Stimulated activated CD8-positive, alpha-beta memory T cell treated with anti-CD3 and anti-CD28 coated beads, Interleukin-4, amount 100 ng/mL, for 1 hour (primary cell): ENCODE measurements at places on chromosomes 4 and X.

GRCh38 chrX:136549226-136549625 is 17.2 kb downstream of the VGLL1 start:
- DNase-seq = no peak

DNA sequence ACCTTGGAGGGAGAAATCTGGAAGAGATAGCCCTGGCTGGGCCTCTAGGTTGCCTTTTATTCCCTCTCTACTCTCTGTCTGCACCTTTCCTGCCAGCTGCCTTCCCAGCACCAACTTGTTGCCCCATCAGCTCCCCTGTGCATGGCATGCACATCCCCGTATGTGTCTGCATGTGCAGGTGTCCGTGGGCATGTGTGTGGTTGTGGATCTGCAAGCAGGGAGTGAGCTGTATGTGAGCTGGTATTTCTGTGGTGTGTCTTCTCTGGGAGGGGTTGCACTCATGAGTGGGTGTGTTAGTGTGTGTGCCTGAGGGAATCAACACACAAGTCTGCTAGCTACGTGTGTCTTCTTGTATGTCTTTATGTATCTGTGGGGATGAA is 9.9 kb downstream of the L1CAM start:
- DNase-seq = no peak

- DNase-seq = no peak
These were observed 528 bp upstream of the SNCA start for GRCh38 chr4:89837385-89837992.

DNA sequence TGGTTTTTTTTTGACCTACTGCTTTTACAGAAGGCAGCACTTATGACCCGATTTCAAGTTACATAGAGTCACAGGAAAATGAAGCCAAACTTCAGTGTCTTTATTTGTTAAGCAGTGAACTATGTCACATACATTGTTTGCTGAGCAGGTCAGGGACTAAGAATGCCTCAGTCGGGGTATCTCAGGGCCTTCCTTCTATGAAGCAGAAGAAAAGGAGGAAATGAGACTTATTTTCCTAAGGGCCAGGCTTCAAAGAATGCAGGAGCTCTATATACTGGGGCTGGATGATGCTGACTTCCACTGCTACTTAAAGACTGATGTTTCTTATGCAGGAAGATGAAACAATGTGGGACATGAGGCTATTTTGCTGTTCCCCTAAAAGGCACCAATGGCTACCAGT is 558.4 kb upstream of the IGFBP7 start:
- no peak for DNase-seq

DNA sequence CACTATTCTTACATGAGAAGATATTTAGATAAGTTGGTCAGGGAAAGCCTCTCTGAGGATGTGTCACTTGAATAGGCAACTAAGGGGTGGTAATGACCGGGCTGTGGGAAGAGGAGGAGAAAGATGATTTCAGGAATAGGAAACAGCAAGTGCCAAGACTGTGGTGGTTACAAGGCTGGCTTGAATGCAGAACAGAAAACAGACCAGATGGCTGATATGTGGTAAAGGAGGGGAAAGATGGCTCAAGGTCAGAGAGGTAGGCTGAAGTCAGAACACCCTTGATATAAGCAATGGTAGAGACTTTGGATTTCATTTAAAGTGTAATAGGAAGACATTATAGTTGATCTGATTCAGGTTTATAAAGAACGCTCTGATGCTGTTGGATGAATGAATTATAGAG is 15.0 kb downstream of the TLR7 start:
- DNase-seq = no peak

DNA sequence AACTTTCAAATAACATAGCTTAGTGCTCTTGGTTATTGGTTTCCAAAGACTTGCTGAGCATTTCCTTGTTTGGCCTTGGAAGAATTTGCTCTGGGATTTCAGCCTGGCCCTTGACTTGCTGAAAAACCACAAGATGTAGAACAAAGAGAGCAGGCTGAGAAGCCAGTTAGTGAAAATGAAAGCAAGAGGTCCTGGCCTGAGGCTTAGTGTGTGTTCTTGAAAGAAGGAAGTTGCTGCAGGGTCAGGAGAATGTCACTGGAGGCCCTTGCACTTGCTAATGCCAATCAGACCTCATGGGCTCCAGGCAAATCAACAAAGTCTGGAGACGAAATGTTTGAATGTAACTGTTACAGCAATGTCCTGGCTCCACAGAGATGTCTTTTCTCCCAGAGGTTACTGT is 79.4 kb downstream of the SYNPO2 start:
- no peak for DNase-seq

DNA sequence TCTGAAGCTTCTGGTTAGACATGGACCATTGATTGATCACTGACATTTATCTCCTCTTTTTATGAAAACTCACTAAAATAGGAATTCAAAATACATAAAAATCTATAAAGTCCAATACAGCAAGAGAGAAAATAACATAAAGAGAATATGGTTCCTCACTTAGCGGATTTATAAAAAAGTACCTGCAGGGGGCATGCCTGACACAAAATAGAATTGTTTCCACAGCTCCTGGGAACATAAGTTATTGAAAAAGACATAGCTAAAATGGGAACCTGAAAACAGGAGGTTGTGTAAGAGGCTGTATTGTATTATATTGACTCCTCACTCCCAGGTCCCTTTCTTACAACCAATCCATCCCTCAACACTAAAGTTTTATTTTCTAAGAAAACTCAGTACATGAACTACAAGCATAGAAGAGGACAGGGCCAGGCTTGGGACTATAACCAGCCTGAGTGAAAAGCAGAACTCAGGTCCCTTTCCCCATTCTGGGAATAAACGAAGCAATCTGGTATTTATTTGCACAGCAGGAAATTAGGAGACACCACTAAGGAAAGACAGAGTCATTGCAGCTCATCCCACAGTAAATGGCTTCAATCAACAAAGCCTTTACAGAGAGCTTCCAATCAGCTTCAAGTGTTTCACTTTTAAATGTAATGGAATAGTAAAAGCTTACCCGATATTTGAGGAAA is 121.1 kb upstream of the NDST4 start:
- DNase-seq = no peak

DNA sequence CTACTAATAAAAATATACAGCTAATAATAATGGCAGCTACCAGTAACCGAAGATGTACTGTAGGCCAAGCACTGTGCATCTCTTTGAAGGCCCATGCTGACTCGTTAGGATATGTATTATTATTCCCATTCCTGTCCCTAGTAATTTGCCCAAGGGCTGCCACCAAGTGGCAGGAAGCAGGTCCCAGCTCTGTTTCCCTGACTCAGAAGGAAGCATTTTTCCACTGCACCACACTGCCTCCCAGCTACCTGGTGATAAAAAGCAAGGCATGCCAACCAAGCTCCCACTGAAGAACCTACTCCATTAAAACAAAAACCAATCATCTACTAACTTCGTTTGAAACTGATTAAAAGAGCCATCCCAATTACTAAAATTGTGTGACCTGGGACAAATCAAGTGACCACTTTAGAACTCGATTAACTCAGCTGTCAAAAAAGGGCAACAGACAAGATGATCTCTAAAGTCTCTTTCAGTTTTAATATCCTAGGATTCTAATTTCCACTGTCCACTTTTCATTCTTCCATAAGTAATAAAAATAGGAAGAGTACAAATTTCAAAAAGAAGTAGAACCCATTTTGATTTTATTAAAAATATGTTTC is 24.3 kb upstream of the PGM2 start:
- DNase-seq = no peak

DNA sequence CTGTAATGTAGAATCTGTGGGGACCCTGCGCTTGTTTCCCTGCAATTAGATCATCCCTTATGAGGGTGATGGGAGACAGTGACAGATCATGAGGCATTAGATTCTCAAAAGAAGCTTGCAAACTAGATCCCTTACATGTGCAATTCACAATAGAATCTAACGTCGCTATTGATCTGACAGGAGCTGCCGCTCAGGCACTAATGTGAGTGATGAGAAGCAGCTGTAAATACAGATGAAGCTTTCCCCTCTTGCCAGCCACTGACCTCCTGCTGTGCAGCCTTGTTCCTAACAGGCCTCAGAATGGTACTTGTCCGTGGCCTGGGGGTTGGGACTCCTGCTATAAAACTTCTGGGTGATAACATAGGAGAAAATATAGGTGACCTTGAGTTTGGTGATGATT is 1076.8 kb downstream of the PDHA2 start:
- no peak for DNase-seq

DNA sequence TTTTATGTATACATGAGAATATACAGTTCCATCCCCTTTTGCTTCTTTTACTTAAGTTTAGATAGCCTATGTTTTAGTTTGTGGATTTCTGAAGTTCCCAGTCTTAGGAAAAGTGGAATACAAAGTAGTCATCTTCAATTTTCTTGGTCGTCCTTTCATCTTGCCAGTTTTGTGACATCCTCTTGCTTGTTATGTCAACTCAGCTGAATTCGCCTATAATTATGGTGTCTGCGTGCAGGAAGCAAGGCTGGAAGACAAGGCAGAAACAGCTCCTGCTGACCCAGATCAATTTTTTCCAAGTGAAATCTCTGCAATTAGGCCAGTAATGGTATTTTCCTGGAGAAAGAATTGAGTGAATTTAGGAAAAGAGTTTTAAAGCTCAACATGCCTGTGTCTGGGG is 28.1 kb upstream of the NYX start:
- DNase-seq = no peak

DNA sequence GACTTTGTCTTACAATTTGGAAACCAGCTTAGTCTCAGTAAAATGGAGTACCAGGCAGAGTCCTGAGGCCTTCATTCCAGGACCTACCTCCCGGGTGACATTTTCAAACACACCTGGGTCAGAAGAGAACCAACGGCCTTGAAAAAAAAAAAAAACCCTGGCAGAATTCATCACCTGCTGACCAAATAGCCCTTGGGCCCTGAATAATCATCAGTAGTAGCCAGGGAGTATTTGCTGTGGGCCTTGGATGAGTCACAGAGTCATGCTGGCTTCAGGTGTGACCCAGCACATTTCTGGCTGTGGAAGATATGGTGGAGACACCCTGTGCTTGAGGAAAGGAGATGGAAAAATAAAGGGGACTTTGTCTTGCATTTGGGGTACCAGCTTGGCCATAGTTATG is 92.2 kb downstream of the LPAR4 start:
- DNase-seq = no peak

- no peak for DNase-seq
These were observed 288.5 kb downstream of the ASMT start for GRCh38 chrX:1903236-1903935.

DNA sequence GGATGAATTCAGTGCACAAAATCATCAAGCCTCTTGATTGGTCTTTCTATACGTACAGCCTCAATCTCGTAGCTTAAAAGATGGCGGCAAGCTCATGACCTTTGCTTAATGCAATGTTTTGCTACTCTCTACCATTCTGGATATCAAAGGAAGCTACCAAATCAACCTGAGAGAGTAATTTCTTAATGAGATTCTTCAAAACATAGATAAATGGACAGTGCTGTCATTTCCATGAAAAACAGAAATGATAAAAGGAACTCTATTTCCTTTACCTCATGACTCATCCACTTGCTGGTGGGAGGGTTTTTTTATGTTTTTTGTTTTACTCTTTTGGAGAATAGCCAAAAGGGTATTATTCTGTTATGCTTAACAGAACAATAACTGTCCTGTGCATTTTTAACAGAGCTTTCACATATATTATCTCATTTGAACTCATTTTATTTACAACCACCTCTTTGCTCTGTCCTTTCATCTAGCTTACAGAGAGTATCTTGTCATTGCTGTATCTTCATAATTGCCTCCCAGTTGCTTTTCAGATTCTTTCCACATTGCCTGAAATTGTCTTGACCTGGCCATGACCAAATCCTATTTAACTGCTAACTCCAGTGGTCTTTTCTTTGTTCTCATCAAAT is 138.6 kb upstream of the GPR101 start:
- no peak for DNase-seq

DNA sequence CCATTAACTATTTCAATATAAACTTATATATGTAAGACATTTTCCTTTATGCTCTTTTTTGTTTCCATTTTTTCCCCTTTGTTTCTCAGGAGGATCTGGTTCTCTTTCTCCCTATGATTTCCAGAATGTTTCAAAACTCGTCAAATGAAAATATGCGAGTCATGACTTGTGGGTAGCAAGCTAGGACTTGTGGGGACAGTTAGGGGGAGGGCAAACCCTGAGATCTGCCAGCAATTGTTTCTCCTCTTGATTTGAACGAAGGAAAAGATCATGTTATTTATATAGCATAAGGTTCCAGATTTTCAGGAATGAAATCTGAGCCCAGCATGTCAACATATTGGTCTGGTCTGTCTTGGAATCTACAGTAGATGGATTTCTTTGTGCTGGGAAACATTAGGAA is 28.9 kb upstream of the GPC4 start:
- no peak for DNase-seq

GRCh38 chr4:38180456-38180855 is 220.3 kb downstream of the PTTG2 start:
- DNase-seq = no peak

GRCh38 chr4:177033135-177033534 is 240.4 kb upstream of the VEGFC start:
- DNase-seq = no peak

DNA sequence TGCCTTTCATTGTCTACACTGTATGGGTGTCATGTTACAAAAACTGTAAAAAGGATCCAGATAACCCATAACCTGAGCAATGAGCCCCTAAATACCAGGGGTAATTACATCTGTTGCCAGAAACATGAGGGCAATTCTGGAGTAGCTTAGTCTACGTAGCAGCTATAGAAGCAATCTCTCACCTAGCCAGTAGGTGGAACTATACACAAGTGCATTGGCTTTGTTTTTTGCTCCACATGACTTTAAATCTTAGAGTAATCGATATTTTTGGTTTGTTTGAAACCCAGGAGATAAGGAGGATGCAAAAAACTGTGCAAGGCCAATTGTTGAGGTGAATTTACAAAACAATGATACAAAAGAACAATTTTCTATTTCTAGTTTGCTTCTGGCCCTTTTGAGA is 57.5 kb downstream of the GPR82 start:
- no peak for DNase-seq

DNA sequence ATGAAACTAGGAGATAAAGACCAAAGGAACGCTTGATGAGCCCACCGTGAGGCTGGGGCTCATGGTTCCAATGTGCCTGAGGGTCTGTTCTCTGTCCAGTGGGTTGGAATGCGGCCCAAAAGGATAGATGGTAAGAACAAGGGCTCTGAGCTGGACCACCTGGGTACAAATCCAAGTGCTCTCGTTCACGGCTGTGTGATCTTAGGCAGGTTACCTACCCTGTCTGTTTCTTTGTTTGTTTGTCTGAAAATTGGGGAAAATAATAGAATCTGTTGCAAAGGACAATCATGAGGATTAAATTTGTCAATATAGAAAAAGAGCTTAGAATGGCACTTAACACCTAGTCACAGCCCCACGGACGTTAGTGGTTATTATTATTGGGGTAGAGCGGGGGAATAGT is 36.0 kb downstream of the SMIM20 start:
- no peak for DNase-seq

GRCh38 chr4:184887333-184887732 is 61.6 kb upstream of the ACSL1 start:
- no peak for DNase-seq

DNA sequence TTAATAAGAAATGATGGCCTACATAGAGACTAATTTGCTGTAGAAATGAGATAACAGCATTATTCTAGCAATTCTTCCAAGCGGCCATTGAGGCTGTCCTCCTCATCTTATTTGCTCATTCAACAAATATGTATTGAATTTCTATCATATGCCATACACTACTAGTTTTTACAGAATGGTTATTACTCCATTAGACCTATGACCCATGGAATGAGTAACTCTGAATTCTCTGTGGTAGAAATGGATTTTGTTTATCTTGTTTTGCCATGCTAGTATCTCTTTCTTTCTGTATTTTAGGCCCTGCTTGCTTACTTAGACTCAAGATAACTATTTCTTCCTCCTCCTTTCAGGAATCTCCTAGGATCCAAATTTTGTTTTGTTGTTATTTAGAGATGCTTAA is 103.5 kb downstream of the RPA4 start:
- no peak for DNase-seq

GRCh38 chr4:4580494-4580893 is 38.6 kb upstream of the STX18 start:
- DNase-seq = no peak
